CD14-positive monocyte (primary cell): ENCODE measurements at places on chromosomes 1 and 21.

DNA sequence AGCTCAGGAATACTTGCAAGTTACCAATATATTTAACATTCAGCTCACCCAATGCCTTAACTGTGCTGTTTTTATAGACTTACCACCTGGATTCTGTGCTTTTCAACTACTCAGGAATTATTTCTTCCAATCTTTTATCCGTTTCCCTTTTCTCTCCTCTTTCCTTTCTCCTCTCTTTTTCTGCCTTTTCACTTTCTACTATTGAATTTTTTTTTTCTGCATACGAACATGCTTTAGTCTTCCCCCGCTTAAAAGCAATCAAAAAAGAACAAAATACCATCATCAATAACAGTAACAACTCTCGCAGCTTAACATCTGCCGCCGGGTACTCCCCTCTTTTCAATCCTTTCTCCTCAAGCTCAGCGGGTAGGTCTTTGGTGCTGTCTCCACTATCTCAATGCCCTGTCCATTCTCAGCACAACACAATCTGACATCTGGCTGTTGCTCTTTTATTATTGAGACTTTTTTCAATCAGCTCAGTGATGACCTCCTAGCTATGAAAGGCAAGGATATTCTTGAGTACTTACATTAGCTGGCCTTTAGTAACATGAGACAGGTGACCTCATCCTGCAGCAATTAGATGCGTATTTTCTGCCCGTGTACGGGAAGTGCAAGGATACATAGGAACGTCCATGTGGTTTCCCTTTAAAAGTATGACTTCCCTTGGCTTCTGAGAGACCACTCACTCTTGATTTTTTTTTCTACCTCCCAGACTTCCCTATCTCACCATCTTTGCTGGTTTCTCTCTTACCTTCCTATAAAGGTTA lies 40.2 kb upstream of the SIPA1L2 start:
- no peak for DNase-seq

- no peak for DNase-seq
These were observed 22.5 kb downstream of the INTS3 start for GRCh38 chr1:153750026-153750995.

- DNase-seq, result peak; percentile 69
These were observed at the start of gene IL10 for GRCh38 chr1:206772243-206772937. TSS of gene IL10 (minus strand) at chr1:206772494. CDS start at chr1:206772435, 59 bp downstream.

DNA sequence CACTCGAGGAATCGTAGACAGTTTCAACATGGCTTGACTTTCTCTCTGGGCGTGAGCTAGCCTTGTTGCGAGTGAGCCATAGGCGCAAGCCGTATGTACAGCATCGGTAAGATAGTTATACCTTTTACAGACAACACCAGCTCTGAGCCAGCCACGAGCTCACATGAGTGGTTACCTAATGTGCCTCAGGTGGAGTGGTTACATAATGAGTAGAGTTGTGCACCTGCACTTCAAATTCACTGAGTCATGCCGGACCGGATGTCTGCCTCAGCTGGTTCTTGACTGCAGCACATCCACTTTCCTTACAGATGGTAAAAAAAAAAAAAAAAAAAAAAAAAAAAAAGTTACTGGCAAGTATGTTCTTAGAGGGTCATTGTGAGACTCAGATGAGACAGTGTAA lies 360.4 kb upstream of the NR5A2 start:
- DNase-seq, result no peak

DNA sequence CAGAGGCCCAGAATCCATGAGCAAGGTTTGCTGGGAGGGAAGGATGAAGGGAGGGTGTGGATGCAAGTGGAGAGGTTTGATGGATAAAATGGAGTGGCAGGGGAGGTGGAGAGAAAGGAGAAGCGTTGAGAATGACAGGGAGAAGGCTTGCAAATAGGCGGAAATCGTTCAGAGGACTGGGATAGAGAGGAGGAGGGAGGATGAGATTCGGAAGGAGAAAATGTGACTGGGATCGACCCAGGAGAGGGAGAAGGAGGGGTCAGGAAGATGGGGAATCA lies 376 bp downstream of the AVPR1B start:
- DNase-seq, result no peak

GRCh38 chr1:172324086-172324485 lies 96.4 kb upstream of the C1orf105 start:
- DNase-seq, result no peak

DNA sequence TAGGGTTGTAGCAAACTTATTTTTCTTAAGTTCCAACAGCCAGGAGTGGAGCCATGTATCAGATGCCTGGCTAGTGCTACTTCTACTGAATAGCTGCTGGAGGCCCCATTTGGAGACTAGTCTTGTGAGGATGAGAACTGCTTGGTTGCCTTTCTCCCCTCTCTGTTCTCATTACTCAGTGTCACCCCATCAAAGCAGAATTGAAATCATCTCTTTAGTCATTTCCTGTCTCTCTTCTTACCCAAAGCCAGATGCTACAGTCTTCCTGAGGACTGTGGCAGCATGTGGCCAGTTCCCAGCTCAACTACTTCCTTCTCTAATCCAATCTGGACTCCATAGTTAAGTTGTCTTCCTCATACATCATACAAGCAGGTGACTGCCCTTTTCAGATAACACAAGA lies 197.5 kb downstream of the BRINP2 start:
- no peak for DNase-seq

DNA sequence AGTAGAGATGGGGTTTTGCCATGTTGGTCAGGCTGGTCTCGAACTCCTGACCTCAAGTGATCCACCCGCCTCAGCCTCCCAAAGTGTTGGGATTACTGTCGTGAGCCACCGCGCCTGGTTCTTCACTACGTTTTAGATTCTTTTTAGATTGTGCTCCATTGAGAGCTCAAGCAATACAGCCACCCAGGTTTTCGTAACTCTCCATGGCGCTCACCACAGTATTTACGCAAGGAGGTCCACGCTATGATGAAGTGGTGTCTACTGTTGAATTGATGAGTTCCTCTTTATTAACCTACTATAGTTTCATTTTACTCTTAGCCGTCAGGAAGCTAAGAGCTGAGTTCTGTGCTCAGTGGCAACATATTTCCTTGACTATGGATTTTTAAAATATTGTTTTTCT lies 1.8 kb upstream of the KIF1B start:
- DNase-seq, result peak; percentile 94

GRCh38 chr1:246199086-246199645 lies 307.9 kb downstream of the SMYD3 start:
- no peak for DNase-seq

DNA sequence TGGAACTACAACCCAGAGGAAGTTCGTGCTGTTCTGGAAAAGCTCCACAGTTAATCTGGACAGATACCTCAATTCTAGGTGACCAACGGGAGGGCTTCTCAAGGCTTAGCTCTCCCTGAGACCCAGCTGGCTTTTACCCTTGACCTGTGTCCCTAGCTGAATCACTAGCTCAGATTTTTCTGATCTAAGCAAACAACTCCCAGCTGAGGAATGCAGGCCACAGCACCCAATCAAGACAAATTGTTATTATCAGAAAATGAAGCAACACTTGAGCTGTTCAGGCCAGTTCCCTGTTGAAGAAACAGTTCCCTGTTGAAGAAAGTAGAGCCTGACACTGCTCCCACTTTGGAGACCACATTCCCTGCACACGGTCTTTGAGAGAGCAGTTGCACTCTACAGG lies 16.0 kb downstream of the DIO1 start:
- DNase-seq, result no peak

DNA sequence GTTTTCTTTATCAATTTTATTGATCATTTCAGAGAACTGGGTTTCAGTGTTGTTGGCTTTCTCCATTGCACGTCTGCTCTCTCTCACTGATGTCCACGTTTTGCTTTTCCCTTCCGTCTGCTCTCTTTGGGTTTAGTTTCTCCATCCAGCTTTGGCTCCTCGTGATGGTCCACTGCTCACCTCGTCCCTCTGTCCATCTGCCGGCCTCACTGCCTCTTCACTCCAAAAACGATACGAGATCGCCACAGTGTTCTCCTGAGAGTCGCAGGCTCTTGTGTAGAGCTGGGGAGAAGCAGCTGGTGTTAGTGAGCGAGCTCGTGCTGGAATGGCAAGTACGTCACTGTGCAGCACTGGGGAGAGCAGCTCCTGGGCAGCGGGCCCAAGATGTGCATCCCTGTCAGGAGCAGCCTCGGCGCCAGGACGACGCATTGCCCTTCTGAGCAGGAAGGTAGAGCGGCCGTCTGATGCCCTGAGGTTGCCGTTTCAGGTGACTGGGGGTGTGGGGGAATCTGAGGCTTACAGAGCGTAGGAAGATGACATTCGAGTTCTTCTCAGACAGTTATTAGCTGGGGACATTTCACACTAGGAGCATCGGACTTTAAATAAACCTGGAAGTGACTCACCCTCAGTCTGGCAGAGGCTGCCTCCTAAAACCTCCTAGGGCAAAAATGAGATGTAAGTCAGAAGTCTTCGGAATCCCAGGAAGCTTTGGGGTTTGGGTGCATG lies 31.4 kb upstream of the PCBP3 start:
- no peak for DNase-seq

- peak; percentile 14 for DNase-seq
These were observed 1.1 kb upstream of the DNAJC28 start for GRCh38 chr21:33492571-33492970.

GRCh38 chr1:62304975-62305374 lies 14.3 kb downstream of the KANK4 start:
- DNase-seq, result no peak

- DNase-seq, result no peak
These were observed 87.1 kb upstream of the LYST start for GRCh38 chr1:235953801-235954200.

DNA sequence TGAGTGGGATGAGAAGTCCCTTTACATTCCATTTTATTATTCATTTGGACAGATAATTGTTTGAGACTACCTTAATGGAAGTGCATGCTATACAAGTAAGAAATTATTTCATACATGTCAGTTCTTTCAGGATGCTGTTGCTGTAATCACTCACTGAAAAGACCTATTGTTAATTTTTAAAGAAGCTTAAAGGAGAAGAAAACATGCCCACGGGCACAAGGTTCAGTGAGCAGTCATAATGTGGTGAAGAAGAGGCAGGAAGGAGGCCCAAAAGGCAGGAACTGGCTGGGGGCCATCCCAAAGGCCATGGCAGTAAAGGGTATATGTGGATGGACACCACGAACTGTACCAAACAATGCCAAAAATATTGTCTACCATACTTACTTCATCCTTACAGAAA lies 206.0 kb downstream of the LYPLAL1 start:
- no peak for DNase-seq

GRCh38 chr1:145961425-145962156 lies 2.8 kb downstream of the ANKRD34A start:
- peak; percentile 37 for DNase-seq

DNA sequence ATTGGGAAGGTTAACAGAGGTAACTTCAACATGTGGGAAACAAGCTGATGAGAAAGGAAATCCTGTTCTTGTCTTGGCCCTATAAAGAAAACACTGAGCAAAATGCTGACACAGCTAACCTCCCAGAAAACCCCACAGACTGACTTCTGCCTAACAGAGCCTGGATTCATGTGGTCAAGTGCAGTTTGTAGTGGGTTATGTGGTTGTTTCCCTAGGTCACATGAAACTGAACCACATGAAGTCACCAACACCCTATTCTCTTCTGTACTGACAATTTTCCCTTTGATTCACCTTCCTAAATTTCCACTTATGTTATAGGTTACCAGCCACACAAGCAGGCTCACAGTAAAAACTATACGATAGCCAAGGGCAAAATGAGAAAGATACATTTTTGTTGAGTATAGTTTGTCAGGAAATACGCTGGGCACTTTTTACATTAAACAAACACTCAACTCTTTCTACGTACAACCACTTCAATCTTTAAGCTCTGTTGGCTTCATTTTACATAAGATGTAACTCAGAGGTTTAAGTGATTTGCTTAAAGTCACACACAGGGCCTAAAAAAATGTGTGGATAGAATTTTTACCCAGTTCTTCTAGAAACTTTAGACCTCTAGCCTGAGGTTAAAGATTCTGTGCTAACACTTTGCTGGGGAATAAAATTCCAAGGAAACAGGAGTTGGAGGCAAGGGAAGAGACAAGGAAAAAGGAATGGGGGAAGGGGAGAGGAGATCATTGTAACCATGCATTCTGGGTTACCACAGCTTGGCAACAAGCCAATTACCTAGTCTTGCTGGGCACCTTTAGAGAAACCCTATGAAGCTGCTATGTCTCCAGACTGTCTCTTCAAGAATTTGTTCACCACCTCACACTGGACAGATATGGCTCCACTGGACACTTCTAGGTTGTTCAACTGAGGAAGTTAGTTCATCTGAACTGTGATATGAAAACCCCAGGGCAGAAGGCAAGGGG lies 601.6 kb upstream of the USP24 start:
- no peak for DNase-seq

- DNase-seq, result peak; percentile 17
These were observed 23.6 kb downstream of the PTPRU start for GRCh38 chr1:29259802-29260441.

DNA sequence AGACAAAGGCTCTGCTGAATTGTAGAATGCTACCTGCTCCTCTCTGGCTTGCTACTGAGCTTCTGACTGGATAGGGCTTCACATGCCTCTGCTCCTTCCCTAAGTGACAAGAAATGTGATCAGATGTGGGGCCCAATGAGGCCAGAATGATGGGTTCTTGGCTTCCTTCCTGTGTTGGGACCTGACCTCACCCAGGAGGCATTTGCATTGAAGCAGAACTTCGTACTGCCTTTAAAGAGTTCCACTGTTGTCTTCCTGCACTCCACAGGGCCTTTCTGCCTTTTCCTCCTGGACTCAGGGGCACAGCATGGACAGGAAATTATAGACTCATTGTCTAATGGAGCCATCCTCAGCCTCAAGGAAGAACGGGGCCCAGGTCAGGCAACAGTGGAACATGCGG lies 14.3 kb downstream of the ZNF670 start:
- no peak for DNase-seq

GRCh38 chr1:99820546-99820945 lies 29.6 kb upstream of the AGL start:
- DNase-seq, result no peak

DNA sequence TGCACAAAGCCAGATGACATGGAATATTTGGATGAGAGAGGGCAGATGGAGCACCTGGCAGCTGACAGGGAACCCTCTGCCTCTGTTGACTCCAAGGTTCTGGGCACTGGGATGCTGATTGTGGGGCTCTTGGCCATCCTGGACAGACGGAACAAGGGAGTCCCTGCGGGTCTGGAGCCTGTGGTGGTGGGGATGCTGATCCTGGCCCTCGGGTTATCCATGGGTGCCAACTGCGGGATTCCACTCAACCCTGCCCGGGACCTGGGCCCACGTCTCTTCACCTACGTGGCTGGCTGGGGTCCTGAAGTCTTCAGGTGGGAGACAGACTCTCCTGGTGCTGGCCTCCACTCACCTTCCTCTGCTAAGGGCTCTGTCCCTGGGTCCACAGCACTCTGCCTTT lies 1.8 kb upstream of the ATP8B2 start:
- no peak for DNase-seq
